ENCODE measurements at places on chromosomes 2 and 18.
A peak's percentile ranks its signal among the peaks of the same experiment; 100 is the strongest.

DNA sequence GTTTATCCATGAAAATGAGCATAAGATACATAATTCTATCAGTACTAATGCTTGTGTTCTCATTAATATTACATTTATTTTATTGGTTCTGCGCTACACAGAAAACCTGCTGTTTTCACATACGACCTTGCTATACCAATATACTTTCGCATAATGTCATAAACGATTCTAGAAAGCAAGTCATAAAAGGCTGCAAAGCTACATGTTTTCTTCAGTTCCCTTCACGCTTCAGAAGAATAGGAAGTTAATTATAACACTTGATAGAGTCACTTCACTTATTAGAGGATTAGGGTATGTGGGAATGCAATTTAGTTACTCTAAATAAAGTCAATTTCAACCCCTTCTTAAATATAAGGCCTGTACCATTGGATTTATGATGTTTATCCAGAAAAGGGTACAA, 29.0 kb downstream of the PSME4 start:
- no peak for DNase-seq

- no peak for DNase-seq
Observed at GRCh38 chr2:170950221-170950761, 21.2 kb downstream of the GORASP2 start.

DNA sequence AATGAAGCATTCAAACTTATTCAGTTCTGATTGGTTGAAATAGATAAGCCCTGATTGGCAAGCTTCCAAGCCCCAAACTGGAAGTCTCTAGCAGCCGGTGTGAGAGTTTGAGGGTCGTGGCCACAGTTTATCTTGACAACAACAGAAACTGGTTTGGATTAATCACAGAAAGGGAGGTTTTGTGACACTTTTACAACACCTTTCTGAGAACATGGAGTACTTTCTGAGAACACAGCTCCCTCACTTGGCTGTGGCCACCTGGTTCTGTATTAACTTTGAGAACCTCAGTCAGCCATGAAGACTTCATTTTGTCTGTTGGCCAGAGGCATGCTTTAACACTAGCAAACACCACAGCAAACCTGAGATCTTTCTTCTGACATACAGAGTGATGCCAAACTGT, 280.7 kb upstream of the VWC2L start:
- peak; percentile 19 for DNase-seq

DNA sequence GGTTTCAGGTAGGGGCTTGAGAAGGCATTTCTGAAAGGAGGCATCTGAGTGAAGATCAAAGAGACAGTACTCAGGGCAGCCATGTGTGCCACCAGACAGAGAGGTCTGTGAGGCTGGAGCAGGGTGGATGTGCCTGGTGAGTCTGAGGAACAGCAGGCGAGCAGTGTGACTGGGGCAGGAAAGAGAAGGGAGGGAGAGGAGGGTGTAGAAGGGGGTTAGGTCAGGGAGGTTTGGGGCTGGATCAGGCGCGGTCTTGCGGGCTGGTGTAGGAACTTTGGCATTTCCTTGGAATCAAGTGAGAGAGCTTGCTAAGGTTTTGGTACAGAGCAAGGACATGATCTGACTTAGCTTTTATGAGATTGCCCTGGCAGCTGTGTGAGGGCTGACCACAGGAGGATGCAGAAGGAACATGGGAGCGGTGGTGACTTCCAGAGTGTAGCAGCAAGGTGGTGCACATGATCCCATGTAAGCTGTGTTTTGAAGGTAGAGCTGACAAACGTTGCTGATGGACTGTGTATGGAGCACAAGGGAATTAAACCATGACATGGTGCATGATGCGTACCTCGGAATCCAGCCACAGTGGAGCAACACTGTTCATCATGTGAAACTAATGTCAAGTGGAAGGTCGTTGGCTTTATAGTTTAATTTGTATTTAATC, 13.9 kb downstream of the RAB31 start:
- DNase-seq, result no peak

DNA sequence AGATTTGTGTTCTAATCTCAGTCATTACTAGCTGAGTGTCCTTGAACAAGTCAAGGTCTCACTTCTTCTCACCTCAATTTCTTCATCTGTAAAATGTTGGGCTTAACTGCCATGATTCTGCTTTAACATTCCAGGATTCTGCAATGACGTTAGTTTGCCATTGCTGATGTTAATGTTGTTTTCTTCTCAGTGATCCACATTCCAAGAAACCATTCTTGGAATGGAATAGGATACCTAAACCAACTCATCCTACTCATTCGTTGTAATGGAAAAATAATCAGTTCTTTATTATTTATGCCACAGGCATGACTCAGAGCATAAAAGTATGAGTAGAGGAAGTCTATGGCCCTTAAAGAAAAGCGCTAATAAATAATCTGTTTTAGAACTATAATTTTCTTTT, 140.2 kb upstream of the ETAA1 start:
- no peak for DNase-seq

DNA sequence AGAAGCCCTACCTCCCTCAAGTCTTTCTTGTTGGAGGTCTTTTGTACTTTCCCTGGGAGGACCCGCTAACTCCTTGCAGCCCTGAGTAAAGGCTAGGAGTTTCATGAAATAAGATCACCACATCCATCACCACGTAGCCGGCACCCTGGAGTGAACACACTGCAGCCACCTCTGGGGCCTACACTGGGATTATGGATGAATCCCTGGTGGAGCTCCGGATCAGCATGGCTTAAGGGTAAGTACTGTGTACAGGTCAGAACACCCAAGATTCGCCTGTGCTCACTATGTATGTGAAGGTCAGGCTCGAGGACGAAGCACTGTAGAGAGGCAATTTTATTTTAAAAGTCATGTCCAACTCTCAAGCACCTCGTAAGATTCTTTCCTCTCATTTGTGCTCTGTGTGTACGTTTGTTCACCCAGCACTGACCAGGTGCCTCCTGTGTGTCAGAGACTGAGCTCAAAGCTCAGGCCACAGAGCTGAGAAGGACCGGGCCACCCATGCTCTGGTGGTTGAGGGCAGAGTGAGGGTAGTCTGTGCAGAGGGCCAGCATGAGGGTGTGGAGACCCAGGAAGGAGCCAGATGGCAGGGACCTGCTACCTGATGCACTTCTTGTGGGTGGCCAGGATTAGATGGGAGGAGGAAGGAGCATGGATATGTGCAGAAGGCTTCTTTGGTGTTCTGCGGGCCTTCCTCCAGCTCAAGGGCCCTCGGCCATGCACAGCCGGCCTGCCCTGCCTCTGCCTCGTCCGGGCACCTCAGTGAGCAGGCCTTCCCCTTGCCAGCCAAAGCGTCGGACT, 66.7 kb upstream of the TFCP2L1 start:
- no peak for DNase-seq

DNA sequence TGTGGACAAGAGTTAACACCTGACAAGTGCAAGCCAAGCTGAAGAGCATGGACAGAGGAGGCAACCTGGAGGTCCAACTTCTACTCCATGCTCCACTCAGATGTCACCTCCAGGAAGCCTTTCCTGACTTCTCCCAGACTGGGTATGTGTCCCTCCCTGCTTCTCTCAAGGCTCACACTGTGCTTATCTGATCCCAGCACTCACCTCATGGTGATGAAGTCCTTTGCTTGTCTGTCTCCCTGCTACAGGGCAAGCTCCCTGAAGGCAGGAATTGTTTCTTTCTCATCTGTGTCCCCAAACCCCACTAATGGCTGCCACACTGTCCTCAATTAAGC, 2.7 kb upstream of the SLC30A3 start:
- DNase-seq, result no peak

DNA sequence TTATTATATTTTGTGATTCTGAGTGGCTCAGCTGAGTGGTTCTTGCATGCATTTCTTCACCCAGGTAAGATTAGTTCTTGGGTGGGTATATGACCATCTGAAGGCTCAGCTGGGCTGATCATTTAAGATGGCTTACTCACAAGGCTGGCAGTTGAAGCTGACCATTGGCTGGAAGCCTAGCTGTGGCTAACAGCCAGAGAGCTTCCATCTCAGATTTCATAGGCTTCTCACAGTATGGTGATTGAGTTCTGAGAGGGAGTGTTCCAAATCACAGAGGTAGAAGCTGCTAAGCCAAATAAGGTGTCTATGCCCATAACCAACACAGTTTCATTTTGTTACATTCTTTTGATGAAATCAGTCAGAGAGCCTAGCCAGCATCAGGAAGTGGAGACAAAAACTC, 117.4 kb upstream of the RPRM start:
- DNase-seq, result peak; percentile 18

- DNase-seq, result no peak
Observed at GRCh38 chr18:10736984-10737383, 211.2 kb downstream of the NAPG start.

DNA sequence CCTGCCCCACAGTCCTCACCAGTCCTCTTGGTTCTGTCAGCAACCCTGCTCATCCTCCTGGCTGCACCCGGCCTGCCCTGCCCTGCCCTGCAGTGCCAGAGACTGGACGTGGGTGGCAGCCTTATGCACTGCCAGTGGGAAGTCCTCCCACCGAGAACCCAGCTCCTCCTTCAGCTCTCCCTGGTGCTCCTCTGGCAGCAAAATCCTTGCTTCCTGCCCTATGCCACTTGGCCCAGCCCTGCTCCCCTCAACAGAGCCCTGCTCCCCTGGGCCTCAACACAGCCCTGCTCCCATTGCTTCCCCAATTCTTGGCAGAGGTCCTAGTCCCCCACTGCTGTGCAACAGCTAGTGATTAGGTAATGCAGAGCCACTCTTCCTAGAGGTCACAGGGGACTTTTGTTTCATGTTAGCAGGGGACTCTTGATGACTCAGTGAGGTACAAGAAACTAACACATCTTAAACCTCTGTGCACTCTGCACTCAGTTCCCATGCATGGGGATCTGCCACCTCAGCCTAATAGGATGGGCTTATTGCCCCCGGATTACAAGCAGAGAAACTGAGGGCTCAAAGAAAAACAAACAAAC, 58.0 kb upstream of the EDAR start:
- no peak for DNase-seq

GRCh38 chr18:22032392-22032961, 136.9 kb upstream of the GATA6 start:
- peak; percentile 89 for DNase-seq

DNA sequence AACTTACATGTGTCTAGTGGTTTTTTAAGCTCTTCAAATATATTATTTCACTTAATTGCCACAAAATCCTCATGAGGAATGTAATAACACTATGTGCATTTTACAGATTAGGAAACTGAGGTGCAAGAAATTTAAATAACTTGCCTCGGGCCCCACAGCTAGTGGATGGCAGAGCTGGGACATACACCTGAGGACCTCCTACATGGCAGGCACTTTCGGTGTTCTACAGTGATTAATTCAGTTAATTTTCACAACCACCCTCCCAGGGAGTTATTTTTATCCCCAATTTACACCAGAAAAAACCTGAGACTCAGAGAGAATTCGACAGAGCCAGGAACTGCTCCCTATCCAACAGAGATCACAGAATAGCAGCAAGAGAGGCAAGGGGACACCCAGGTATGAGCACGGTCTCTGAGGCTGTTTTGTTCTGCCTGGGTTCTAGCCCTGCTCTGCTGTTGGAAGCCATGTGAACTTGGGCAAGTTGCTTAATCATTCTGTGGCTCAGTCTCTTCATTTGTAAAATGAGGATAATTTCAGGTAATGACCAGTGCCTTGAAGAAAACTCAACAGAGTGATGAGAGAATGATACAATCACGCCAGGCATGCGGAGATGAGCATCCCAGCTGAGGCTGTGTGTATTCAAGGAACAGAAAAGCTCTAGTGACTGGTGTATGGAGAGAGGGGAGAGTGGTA, 82.3 kb downstream of the MYCN start:
- no peak for DNase-seq

DNA sequence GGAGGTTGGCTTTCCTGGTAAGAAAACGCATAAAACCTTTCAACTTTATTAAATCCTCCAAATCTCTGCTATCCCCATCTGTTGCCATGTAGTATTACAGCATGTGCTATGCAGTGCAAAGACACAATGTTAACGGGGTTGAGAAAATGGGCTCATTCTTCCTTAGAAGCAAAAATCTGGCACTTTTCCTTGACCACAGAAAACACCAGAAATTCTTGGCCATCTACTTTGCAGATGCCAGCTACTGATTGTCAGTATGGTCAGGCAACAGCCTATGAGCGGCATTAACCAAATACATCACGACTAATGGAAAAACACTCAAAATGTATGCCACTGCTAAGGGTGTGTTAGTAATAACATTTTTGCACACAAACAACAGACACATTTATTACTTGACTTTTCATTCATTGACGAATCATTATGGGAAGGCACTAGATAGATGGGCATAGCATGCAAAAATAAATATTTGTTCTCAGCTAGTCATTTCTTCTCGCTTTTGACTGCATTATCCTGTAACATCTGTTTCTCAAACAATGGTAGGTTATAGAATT, 65.2 kb upstream of the CRIM1 start:
- no peak for DNase-seq

DNA sequence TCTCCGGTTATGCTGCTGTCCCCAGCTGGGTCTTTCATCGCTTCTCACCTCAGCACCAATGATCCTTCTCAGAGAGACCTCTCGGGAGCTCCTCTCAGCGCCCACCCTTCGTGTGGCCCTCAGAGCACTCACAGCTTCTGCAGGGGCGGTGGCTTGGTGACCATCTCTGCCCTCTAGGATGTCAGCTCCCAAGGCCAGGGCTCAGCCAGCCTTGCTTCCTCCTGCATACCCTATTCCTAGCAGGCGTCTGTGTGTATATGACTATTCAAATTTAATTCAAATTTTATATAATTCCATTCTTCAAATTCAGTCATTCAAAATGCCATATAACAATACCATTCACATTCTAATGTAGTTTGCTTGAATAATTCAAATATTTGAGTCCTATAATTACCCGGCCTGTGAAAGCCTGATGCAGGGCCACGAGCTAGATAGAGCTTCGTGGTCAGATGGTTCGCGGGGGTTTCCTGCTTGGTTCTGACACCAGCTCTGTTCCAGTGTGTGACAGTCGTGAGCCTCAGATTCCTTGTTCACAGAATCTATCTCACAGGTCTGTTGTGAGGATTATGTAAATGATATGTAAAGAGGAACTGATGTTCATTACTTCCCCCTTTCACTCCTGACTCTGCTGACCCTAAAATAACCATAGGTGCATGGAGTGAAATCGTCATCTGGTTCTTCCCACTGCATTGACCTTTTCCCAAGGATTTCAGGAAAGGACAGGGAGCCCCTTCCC, 94.0 kb upstream of the CNGA3 start:
- no peak for DNase-seq

GRCh38 chr2:172372436-172372835, 55.0 kb upstream of the ITGA6 start:
- no peak for DNase-seq

- no peak for DNase-seq
Observed at GRCh38 chr2:232634206-232635150, 1.1 kb downstream of the EFHD1 start.

GRCh38 chr2:27071990-27072830, 756 bp upstream of the OST4 start:
- DNase-seq, result no peak

GRCh38 chr2:47241715-47242114, 86.6 kb upstream of the STPG4 start:
- no peak for DNase-seq

GRCh38 chr18:48230467-48231113, 178.6 kb downstream of the ZBTB7C start:
- peak; percentile 65 for DNase-seq

- no peak for DNase-seq
Observed at GRCh38 chr2:106948540-106948939, 62.6 kb upstream of the ST6GAL2 start.

- DNase-seq, result peak; percentile 85
Observed at GRCh38 chr2:86704459-86704971, 15.6 kb upstream of the RMND5A start.
